ENCODE measurements at places on chromosomes 3 and 15.

- DNase-seq: no peak
Measured at GRCh38 chr3:187673012-187673411, 2.8 kb upstream of the SST start.

DNA sequence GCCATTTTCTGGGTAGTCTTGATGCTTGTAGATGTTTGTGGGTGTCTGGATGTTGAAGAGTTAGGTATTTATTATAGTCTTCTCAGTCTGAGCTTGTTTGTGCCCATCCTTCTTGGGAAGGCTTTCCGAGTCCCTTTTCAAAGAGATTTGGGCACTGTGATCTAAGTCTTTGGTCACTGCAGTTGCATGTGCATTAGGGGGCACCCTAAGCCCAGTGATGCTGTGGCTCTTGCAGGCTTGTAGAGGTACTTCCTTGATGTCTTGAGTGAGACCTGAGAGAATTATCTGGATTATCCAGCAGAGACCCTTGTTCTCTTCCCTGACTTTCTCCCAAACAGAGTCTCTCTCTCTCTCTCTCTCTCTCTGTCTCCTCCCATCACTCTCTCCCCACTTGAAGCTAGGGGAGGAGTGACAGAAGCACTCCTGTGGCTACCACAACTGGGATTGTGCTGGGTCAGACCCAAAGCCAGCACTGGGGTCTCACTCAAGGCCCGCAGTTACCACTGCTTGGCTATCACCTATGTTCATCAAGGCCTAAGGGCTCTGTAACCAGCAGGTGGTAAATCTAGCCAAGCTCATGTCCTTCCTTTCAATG is 68.5 kb downstream of the TMCO5A start:
- no peak for DNase-seq

DNA sequence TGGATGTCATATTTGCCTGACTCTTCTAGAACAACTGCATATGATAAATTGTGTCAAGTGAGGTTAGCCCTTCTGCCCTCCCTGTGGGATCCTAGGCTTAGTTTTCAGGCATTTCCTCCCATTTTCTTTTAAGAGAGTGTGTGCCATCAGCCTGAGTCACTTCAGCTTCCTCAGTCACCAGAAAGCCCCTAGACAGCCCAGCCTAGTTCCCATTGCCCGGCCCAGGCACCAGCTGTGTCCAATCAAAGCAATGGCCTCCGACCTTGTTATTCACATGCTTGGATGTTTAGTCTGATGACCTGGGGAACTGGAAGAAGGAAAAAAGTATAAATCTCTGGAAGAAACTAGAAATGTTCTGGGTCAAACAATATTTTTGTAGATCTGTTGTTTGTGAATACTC is 221.9 kb upstream of the LRIG1 start:
- DNase-seq: no peak

GRCh38 chr3:37241880-37242279 is 67.5 kb upstream of the LRRFIP2 start:
- no peak for DNase-seq

DNA sequence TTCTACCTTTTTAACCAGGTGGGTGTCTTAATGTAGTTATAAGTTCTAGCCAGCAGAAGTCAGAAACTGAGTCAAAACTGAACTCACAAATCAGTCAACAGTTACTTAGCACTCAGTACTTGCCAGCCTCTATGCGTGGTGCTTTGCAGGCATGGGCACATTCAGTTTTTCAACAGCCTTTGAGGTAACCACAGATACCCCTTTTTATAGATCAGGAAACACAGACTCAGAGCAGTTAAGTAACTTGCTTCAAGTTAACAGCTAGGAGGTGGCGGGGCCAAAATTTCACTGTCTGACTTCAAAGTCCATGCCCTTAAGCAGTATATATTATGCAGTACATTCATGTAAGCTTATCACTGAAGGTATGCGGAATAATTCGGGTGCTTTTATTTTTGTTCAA is 139.4 kb downstream of the FHIT start:
- no peak for DNase-seq

DNA sequence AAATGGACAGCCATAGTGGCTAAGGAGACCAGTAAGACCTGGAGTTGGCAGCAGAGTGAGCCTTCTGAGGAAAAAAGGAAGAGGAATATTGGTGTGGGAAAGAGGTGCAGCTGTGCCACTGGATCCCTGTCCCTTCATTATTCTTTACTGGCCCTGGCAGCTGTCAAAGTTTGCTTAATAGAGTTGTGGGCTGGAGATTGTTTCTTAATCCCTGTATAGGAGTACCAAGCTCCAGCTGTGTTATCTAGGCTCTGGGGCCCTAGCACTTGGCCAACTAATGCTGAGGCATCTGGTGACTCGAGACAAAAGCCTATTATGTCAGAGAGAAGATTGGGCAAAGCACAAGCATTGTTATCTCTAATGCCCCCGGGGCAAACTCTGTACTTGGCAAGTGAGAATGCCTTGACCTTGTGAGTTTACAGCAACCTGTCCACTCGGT is 61.4 kb downstream of the ZNF609 start:
- no peak for DNase-seq

GRCh38 chr3:193053046-193053435 is 135.4 kb upstream of the MB21D2 start:
- no peak for DNase-seq

- no peak for DNase-seq
Measured at GRCh38 chr15:26365077-26365476, 407.8 kb downstream of the GABRB3 start.

DNA sequence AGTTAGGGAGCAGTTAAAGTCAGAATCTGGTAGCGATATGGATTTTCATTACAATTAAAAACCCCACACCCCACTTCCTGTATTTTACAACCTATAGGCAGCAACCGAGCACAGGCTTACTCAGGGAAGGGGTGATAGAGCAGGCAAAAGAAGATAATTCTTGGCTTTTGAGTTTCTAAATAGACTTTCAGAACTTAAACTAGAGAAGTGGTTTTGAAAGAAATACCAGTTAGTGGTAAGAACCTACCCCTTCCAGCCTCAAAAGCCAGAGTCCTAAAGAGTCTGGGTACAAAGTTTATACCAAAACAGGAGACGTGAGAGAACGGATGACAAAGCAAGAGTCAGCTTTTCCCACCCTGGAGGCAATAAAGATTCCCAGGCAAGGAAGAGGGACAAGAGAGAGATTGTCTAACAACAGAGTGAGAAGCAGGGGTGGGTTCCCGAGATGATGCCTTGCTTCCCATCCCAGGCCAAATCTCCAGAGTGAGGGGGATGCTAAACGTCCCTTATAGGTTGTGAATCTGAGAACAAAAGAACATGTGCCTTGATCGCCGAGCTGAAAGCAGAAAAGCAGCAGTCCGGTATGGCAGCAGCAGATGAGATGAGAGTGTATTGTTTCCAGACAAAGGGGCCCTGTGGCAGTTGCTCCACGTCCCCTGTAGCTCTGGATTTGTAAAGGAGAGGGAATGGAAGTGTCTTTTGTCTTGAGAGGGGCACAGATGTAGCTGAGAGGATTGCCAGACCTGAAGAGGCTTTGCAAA is 36.8 kb downstream of the KLHL6 start:
- no peak for DNase-seq

DNA sequence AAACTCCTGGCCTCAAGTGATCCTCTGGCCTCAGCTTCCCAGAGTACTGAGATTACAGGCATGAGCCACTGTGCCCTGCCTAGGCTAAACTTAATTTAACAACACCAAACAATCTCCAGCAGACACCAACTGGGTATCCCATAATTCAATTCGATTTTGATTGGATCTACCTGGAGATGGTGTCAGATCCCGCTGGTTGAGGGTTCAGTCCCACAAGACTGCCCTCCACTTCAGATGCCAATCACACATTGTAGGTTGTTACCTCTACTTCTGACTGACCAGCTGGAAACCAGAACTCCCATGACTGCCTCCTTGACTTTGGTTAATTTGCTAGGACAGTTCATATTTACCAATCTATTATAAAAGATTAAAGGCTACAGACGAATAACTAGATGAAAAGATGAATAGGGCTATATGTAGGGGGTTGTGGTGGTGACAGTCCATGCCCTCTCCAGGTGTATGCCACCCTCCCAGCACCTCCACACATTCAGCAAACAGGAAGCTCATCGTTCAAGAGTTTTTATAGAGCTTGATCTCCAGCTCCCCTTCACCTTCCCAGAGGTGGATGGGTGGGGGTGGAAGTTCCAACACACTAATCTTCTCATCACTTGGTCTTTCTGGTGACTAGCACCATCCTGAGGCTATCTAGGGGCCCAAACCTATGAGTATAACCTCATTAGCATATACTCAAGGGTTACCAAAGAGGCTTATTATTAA is 9.3 kb downstream of the B2M start:
- DNase-seq: no peak

- DNase-seq: no peak
Measured at GRCh38 chr15:40768521-40769273, 1.1 kb upstream of the C15orf62 start.

DNA sequence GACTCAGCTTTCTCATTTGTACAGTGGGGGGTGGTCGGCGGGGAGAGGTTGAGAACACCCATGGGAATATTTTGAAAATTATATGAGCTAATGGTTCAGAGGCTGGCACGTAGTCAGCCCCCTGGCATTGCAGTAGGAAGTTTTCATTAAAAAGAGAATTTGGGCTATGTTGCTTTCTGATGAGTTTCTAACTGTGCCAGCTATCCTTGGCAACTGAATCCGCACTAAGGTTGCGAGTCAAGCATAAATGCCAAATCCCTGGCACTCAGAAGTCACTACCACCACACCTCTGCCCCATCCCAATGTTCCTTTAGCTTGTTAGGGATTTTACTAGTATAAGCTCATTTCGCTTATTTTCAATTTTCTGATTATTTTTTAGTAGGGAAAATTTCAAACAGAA is 91.6 kb downstream of the DNASE1L3 start:
- no peak for DNase-seq

DNA sequence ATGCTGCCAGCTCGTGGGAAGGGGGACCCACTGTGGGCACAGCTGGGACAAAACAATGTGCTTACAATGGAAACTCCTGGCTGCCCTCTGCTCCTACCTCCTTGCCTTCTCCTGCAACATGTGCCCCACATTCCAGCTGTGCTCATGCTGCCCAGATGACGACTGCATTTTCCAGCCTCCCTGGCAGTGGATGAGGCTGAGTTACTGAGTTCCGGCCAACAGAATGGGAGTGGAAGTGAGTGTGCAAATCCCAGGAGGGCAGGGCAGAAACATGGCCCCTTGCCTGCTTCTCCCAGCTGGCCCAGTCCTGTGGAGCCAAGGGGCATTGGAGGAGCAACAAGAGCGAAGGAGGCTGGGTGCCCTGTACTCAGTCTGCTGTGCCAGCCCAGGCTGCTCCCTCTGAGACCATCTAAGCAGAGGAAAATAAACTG is 17.1 kb downstream of the KLF15 start:
- DNase-seq: no peak

- no peak for DNase-seq
Measured at GRCh38 chr3:181326637-181327223, 337.2 kb upstream of the DNAJC19 start.

DNA sequence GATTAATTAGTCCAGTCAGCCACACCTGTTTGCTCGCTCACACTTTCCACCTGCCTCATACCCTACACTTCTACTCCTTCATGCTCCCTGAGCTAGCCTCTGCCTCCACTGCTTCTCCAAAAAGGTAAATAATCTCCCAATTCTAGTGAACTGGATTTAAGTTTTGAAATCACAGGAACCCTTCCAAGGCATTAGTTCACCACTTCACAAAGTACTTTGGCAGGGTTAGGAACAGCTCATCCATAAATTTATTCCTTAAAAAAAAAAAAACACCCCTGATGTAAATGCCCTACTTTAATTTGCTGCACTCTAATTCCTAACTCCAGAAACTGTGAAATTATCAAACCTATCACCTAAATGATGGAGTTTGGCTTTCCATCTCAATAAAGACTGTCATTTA is 58.3 kb downstream of the GADL1 start:
- DNase-seq: no peak

GRCh38 chr3:148218222-148218621 is 479.5 kb upstream of the AGTR1 start:
- no peak for DNase-seq

- DNase-seq: no peak
Measured at GRCh38 chr3:139388821-139389551, 461 bp downstream of the COPB2 start.

GRCh38 chr3:64163755-64164148 is 61.5 kb downstream of the PRICKLE2 start:
- no peak for DNase-seq

DNA sequence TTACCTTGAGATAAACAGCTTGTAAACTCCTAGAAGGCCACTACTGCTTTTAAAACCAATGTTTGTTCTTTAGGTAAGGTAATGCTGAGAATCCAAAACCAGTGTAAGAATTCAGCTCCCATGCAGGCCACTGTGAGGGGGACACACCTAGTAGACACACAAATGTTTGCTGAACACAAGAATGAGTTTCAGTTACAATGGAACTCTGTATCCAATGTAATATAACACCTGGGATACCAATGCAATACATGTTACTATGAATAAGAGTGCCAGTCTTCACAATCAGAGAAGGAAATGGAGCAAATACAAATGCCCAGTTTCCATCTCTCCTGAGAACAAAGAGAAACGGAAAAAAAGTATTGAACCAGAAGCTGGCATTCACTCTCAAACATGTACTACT is 65.9 kb downstream of the IGF2BP2 start:
- no peak for DNase-seq

GRCh38 chr3:164608554-164609276 is 469.6 kb downstream of the SI start:
- no peak for DNase-seq

DNA sequence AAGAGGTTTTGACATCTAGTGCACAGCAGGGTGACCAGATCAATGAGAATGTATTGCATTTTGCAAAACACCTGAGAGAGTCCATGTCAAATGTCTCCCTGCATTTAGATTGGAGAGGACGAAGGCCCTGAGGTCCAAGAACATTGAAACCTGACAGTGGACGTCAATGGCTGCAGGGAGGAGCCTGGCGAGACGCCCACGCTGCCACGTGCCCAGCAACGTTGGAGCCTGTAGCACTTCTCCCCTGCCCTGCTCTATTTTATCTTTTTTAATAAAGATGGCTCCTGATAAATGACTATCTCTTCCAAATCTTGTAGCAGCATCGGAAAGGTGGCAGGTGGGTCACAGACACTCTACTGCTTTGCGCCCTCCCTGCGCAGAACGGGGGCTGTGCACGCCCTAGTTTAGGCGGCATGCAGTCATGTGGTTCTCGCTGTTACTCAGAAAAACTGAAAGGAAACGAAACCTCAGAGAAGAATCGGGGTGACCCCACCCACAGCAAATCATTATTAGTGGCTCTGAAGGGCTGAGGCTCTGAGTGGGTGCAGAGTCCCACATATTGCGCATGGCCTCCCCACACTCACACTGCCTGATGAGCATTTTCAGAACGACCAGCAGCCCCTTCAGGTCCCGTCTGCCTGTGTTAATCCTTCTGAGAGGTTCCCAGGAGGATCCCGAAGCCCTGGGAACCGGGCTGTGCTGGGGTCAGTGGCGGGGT is 62.5 kb upstream of the TAMM41 start:
- no peak for DNase-seq

DNA sequence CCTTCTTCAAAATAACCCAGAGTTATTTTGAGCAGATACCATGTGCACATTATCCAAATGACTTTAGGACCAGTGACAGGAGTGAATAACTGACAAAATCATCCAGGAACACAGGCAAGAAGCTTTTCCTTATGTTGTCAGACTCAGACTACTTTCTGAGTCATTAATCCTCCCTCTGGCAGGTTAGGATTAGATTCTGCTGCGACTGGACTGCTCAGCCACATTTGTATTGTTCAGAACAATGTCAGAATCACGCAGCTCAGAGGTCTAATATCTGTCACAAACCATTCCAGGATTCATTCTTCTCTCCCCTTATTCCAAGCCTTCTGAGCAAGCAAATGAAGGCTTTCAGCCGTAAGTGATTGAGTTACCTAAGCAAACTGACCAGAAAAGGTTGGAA is 34.8 kb upstream of the FAM174B start:
- no peak for DNase-seq
